Panc1 (cell line): ENCODE measurements at places on chromosomes 5 and 9.

GRCh38 chr5:169628892-169629291, 8.2 kb upstream of the DOCK2 start:
- no peaks in the 10 kb centered on the region for H3K27me3 ChIP-seq
- no peak overlapping the region for H3K4me3 ChIP-seq
- H3K4me1 ChIP-seq = no peaks in the 10 kb centered on the region

DNA sequence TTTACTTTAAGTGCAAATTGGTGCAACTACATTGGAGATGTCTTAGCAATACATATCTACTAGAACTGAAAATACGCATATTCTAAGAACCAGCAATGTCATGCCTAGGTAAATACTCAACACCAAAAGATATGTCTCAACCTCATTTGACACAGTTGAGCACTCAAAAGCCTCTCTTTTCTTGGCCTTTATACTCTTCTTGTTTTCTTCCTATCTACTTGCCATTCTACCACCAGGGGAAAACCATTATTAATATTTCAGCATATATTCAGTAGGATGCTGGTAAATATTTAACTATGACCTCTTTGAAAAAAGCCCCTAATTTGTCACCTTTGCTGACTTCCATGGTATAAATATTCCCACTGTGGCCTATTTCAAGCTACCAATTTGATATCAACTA, 443.8 kb downstream of the LRRC70 start:
- DNase-seq = no peak
- no peak overlapping the region for H3K27ac ChIP-seq
- H3K4me3 ChIP-seq = no peak overlapping the region
- no peaks in the 10 kb centered on the region for H3K27me3 ChIP-seq

GRCh38 chr5:133063965-133064364, 12.2 kb downstream of the HSPA4 start:
- no peak for DNase-seq
- no peaks in the 10 kb centered on the region for H3K27me3 ChIP-seq
- H3K27ac ChIP-seq = no peak overlapping the region
- peaks cover 12% of the 10 kb centered on the region; the same call in 1 of the 2 replicates for H3K36me3 ChIP-seq

- no peaks in the 10 kb centered on the region for H3K36me3 ChIP-seq
- no peak overlapping the region for H3K4me3 ChIP-seq
- no peaks in the 10 kb centered on the region for H3K27me3 ChIP-seq
- no peaks in the 10 kb centered on the region for H3K4me1 ChIP-seq
- no peak for DNase-seq
Observed at GRCh38 chr5:73005886-73006285, 50.0 kb downstream of the FCHO2 start.

DNA sequence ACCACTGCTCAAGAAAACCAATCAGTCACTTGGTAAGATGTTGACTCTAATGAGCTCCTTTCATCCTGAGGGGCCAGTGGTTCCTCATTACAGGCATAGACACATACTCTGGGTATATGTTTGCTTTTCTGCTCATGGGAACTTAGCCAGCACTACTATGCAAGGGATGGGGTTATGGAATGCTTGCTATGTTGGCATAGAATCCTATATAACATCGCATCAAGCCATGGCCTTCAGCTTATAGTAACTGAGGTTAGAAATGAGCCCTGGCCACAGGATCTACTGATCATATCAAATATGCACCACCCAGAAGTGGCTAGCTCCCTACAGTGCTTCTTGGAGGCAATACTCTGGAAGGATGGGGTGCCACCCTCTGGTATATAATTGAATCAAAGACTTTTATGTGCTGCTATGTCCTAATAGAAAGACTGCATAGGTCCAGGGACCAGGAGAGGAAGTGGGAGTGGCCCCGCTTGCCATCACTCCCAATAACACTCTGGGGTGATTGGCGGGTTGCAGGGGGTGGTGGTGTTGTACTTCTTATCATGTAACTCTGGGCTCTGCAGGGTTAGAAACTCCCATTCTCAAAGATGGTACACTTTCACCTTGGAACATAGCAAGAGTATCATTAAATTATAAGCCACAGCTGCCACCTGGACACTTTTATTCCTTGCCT, 70.3 kb downstream of the ZNF366 start:
- no peaks in the 10 kb centered on the region for H3K4me1 ChIP-seq
- no peak overlapping the region for H3K4me3 ChIP-seq
- no peak for DNase-seq
- peaks cover 2% of the 10 kb centered on the region for H3K27me3 ChIP-seq
- H3K27ac ChIP-seq = no peak overlapping the region
- no peaks in the 10 kb centered on the region for H3K36me3 ChIP-seq

GRCh38 chr9:88425538-88425950, 37.3 kb downstream of the SPIN1 start:
- no peaks in the 10 kb centered on the region for H3K4me1 ChIP-seq
- DNase-seq = no peak
- no peaks in the 10 kb centered on the region for H3K27me3 ChIP-seq

- no peak for DNase-seq
- H3K4me3 ChIP-seq = no peak overlapping the region
- no peaks in the 10 kb centered on the region for H3K27me3 ChIP-seq
- no peak overlapping the region for H3K27ac ChIP-seq
- H3K4me1 ChIP-seq = no peaks in the 10 kb centered on the region
Observed at GRCh38 chr9:86795823-86796553, 151.3 kb downstream of the GAS1 start.

- H3K36me3 ChIP-seq = no peaks in the 10 kb centered on the region
- no peak overlapping the region for H3K4me3 ChIP-seq
- H3K27ac ChIP-seq = no peak overlapping the region
- peaks cover 19% of the 10 kb centered on the region for H3K4me1 ChIP-seq
- H3K27me3 ChIP-seq = no peaks in the 10 kb centered on the region
Observed at GRCh38 chr5:134132372-134133187, 18.1 kb downstream of the TCF7 start.

- no peak overlapping the region for H3K4me3 ChIP-seq
- H3K27me3 ChIP-seq = no peaks in the 10 kb centered on the region
- no peaks in the 10 kb centered on the region for H3K36me3 ChIP-seq
- H3K27ac ChIP-seq = no peak overlapping the region
- no peaks in the 10 kb centered on the region for H3K4me1 ChIP-seq
Observed at GRCh38 chr9:104073770-104074133, 20.4 kb upstream of the SMC2 start.

GRCh38 chr5:81297531-81297930, 3.9 kb upstream of the ZCCHC9 start:
- H3K4me3 ChIP-seq = no peak overlapping the region
- peaks cover 2% of the 10 kb centered on the region for H3K36me3 ChIP-seq
- no peaks in the 10 kb centered on the region for H3K27me3 ChIP-seq
- H3K27ac ChIP-seq = no peak overlapping the region
- peaks cover 13% of the 10 kb centered on the region for H3K4me1 ChIP-seq

GRCh38 chr9:80926611-80927010, 762.7 kb downstream of the TLE1 start:
- no peaks in the 10 kb centered on the region for H3K27me3 ChIP-seq
- H3K27ac ChIP-seq = no peak overlapping the region
- no peaks in the 10 kb centered on the region for H3K4me1 ChIP-seq
- no peak for DNase-seq

DNA sequence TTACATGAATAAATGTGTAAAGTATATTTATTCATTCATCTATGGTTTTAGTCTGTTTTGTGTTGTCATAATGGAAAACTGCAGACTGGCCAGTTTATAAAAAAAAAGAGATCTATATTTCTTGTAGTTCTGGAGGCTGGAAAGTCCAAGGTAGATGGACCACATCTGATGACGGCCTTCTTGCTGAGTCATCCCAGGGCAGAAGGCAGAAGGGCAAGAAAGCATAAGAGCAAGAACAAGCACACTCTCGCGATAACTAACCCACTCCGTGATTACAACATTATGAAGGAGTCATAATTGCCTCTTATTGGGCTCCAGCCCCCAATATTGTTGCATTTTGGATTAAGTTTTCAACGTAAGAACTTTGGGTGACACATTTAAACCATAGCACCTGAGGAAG, 180.4 kb upstream of the DAB2 start:
- no peaks in the 10 kb centered on the region for H3K4me1 ChIP-seq
- DNase-seq = no peak
- H3K36me3 ChIP-seq = no peaks in the 10 kb centered on the region
- H3K27ac ChIP-seq = no peak overlapping the region; the same call in 1 of the 2 replicates

DNA sequence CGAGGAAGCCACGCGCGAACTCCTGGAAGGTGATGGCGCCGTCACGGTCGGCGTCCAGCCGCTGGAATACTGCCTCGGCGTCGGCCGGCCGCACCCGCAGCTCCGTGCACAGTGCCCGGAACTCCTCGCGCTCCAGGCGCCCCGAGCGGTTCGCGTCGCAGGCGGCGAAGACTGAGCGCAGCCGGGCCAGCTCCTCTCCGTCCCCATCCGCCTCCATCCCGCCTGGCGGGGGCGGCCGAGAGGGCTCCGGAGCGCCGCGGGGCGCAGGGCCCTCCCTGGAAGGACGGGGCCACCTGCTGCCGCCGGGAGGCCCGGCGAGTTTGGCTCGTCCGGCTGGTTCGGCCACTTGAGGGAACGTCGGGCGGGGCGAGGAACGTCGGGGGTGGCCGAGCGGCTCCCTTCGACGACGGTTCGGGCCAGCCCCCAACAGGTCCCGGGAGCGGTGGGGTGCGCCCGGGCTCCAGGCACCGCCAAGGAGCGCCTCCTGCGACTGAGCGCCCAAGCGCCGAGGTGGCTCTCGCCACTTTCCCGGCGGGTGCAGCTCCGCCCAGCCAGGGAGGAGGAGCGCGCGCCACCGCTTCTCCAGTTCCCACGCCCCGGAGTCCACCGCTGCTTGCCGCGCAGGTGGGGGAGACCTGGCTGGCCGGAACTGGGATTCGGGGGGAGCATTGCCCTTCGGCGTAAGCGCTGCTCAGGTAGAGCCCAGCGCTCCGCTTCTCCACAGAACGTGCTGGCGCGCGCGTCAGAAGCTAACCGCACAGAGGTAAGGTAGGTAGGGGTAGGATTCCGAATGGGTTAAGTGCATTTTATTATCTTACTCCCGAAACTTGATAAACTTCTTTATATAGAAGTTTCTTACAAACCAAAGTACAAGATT, at the start of gene RASEF:
TSS of gene RASEF (minus strand) at position 492 of the 877 bp plus-strand sequence. CDS start at position 217, 275 bp downstream.
- H3K27ac ChIP-seq = no peak within 1 kb of the TSS
- no peaks in the 10 kb centered on the region for H3K36me3 ChIP-seq
- H3K4me3 ChIP-seq = peak within 1 kb of the TSS; percentile 58
- DNase-seq = no peak
